ENCODE measurements at places on chromosomes 6 and 20. TPM values are rescaled to one million over a fixed set of nuclear protein-coding genes. Genes with fewer than 3 reads are reported as not detected.

RIMS4 gene
- 3.7 TPM for total RNA-seq

DNA sequence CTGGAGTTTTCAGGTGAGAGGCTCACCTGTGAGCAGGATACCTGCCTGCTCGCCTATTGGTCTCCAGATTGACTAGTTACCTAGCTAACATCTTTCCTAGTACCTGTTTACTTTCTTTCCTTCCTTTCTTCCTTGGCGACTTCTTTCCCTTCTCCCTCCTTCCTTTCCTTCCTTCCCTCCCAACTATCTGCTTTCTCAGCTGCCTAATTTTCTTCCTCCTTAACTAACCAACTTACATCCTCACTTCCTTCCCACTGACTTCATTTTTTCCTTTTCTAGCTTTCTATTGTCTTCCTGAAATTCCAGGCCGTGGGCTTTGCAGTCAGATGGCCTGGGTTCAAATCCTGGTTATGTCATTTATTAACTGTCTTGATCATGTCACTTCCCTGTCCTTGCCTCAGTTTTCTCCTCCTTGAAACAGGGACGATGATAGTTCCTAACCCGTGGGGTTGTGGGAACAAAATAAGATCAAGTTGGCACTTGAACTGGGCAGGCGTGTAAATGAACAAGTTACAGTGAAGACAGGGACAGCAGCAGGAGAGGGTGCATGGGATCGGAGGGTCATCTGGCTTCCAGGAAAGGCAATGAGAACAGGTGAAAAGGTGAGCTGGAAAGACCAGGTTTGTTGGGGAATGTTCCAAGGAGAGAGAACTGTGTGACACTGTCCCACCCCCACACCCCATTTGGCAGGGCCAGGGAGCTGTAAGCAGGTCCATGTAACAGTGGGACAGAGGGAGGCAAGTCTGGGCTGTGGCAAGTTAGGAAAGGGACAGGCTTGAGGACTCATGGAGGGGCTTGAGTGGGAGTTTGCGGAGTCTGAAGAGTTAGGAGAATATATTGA lies 540 bp downstream of the SGK2 start:
- no peak for DNase-seq

DNA sequence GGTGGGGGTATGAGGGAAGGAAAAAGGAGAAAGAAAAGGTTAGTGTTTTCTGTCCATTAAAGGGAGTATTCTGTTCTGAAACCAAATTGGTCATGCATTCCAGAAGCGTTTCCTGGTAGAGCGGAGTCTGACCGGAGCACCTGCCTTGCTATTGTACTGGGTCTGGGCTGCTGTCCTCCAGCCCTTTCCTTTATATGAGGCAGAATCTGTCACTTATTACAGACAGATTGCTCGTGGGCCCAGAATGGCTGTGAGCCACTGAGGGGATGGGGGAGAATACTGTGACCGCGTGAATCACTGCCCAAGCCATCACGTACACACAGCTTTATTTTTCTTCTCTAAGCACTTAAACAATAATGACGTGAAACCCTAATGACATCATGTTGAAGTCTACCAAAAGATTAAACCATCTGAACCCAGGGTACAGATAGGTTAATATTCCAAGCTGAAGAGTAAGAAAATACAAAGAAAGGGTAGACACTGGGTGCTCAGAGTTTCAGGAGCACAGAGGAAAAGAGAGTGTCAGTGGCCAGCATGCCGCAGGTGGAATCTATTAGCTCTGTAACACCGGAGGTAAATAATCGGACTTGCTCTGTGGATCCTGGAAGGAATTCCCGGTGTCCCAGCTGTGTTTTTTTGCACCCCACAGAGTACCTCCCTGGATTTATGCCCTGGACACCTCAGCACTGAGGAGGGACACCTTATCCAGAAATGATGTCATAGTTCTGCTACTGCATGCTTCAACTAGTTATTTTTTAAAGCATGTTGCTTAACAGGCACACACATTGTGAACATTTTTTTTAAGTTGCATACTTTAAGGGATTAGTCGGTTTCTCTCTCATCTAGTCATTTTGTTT lies 573.3 kb downstream of the PKHD1 start:
- peak; percentile 57 for DNase-seq

DNA sequence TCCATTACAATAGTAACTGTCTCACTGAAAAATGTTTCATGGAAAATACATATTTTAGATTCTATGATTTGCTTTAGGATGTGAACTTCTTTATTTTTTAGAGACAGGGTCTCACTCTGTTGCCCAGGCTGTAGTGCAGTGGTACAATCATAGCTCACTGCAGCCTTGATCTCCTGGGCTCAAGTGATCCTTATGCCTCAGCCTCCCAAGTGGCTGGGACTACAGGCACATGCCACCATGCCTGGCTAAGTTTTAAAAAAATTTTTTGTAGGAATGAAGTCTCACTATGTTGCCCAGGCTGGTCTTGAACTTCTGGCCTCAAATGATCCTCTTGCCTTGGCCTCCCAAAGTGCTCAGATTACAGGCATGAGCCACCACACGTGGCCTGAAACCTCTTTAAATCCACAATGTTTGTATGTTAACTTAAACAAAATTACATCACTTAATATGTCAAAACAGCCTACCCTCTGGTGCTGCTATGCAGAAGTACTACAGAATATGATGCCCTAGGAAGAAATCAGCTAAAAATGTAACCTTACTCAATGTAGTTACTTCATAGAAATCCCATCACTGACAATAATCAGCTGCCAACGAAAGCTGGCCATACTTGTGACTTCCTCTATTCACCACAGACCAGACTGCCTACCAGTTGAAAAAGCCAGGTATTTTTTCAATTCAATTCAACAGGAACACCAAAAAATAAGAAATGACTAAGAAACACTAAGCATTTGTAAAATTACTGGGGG lies 17.6 kb downstream of the EEF1A1 start:
- DNase-seq: no peak

MPIG6B gene
- total RNA-seq: not detected

PPIL6 gene
- 10.9 TPM for total RNA-seq

REPS1 gene
- total RNA-seq: 120 TPM

GRCh38 chr6:44275271-44275748 lies 5.1 kb downstream of the TMEM151B start:
- DNase-seq: no peak

DNA sequence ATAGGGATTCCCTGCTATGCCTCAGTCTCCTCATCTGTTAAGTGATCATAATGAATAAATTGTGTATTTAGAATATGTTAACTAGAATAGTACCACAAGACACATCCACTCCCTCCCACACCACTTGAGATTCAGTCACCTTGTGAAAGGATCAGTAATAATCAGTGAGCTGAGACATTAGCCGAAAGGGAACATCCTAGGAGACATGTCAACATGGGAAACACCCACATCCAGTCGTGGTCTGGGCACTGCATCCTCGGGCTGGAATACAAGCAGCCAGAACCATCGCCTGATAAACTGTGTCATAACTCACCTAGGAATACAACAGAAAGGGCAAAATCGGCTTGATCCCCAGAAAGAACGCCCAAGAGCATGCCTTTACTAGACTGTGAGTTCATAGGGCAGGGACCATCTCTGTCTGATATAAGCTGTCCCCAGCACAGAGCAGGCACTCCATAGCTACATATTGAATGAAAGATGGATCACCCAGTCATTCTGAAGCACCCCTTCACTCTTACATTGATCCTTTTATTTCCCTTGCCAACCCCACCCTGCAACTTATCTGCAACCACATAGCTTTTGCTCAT lies 23.9 kb downstream of the RIPOR2 start:
- no peak for DNase-seq

DNA sequence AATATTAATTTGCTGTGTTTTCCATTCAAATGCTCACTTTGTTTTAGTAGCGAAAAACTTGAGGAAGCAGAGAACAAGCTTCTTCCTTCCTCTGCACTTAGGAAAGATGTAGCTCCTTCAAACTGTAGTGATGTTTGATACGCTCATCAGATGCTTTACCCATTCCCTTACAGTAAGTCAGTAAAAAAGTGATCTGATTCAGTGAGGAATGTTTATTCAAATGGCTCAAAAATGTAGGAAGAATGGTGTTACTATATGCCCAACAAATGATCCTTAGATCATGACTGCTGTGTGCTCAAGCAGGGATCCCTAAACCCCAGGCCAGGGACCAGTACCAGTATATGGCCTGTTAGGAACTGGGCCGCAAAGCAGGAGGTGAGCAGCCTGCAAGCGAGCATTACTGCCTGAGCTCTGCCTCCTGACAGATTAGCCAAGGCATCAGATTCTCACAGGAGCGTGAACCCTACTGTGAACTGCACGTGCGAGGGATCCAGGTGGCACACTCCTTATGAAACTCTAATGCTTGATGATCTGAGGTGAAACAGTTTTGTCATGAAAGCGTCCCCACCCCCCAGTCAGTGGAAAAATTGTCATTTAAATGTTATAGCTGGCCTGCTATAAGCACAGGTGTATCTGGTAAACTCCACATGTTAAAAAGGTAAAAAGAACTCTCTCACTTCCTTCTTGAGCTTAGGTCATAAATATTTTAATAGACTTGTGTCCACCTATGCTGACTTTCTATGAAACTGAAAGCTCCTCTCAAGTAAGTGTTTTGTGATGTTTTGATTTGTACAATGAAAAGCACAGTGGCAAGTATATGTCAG lies 187.2 kb downstream of the FOXC1 start:
- DNase-seq: no peak

DNA sequence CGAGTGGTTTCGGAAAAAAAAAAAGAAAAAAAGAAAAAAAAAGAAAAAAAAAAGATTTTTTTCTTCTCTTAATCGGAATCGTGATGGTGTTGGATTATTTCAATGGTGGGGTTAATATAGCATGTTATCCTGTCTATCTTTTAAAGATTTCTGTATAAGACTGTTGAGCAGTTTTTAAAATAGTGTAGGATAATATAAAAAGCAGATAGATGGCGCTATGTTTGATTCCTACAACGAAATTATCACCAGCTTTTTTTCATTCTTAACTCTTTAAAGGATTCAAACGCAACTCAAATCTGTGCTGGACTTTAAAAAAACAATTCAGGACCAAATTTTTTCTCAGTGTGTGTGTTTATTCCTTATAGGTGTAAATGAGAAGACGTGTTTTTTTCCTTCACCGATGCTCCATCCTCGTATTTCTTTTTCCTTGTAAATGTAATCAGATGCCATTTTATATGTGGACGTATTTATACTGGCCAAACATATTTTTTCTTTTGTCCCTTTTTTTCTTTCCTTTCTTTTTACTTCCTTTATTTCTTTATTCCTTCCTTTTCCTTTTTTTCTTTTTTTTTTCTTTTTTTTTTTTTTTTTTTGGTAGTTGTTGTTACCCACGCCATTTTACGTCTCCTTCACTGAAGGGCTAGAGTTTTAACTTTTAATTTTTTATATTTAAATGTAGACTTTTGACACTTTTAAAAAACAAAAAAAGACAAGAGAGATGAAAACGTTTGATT lies 3.6 kb downstream of the SOX4 start:
- DNase-seq: peak; percentile 28

DNA sequence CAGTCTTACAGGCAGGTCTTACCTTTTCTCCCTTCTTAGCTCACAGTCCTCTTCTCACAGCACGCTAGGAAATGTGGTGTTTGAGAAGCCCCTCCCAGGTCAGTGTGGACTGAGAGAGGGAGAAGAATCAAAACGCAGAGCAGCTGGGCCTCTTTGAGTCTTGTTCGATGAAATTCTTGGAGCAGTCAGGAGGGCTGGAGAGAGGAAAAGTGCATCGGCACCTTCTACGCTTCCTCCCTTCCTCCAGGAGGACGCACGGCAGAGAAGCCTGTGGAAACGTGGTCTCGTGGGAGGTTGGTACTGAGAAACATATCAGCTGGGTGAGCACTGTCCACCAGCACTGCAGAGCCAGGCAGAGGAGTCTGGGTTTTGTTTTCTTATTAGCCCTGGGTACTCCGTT lies 52.7 kb downstream of the TXLNB start:
- peak; percentile 57 for DNase-seq

- no peak for DNase-seq
Observed at GRCh38 chr6:19755181-19755580, 82.0 kb upstream of the ID4 start.

DNA sequence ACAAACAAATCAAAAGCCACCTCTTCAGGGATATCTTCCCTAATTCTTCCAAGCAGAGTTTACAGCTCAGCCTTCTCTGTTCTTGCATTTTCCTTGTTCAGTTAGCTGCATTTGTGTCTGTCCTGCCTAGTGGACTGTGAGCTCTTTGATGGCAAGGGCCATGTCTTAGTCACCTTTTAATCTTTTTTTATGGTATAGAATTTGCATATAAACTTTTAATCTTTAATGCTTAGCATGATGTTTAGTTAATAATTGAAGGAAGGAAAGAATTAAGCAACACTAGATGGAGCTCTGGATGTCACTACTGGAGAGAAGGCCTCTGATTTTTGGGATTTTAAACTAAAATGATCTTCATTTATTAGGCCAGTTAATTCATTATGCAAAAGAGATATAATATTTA lies 12.1 kb downstream of the PPP2R5D start:
- no peak for DNase-seq

DNA sequence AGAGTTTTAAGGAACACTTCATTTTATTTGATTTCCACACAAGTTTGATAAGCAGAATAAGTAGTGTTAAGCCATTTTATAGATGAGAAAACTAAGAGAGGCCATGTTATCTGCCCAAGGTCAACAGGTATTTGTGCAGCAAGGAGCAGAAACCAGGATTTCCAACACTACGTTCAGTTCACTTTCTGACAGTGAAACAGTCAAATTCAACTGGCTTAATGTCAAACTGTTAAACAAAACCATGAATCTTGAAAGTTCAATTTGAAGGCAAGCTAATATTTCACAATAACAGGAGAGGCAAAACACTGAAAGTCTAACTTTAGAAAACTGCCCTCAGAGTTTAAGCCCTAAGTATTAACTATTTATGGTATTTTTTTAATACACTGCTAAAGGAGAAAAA lies 32.6 kb downstream of the DTNBP1 start:
- no peak for DNase-seq

LHFPL5 gene
- total RNA-seq: not detected

GRCh38 chr6:132227904-132228303 lies 173.4 kb downstream of the MOXD1 start:
- DNase-seq: no peak

DNA sequence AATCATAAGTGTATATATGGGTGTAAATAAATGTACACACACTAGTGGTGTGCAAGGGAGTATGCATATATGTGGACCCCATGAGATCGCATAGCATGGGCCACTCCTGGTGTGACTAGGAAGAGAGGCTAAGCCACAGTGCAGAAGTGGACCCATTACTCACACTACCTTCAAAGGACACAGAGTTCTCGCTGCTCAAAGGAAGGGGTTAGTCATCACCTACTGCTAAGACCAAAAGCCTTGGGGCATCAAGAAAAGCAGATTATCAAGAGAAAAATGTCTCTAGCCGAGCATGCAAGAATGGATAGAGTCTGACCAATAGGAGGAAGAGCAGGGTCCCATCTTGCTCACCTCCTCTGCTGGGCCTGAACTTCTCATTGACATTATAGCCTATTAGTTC lies 195.5 kb downstream of the MAFB start:
- no peak for DNase-seq

DNA sequence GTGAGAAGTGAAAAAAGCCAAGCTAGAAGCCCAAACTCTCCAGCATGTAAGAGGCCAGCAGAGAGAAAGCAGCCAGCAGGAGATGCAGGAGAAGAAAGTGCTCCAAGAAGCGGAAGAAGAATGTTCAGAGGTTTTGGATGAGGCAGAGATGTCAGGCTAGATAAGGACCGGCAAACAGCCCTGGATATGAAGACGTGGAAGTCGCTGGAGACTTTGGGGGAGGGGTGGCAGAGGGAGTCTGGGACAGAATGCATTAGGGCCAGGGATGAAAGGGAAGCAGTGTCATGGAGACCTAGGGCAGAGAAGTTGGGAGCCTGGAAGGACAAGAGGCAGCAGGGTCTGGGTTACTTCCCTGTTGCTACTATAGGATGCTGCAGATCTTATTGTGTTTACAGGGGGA lies 5.3 kb upstream of the SCUBE3 start:
- DNase-seq: no peak

MMP24OS gene
- 7.6 TPM for total RNA-seq

- no peak for DNase-seq
Observed at GRCh38 chr6:35055891-35056290, 85.2 kb downstream of the TCP11 start.

CDSN gene
- not detected for total RNA-seq

Data from tongue (tissue), 3 donors.